Stimulated activated CD8-positive, alpha-beta memory T cell treated with anti-CD3 and anti-CD28 coated beads, Interleukin-15, amount 100 ng/mL, for 24 hours (primary cell): ENCODE measurements at places on chromosomes 2 and 18.

DNA sequence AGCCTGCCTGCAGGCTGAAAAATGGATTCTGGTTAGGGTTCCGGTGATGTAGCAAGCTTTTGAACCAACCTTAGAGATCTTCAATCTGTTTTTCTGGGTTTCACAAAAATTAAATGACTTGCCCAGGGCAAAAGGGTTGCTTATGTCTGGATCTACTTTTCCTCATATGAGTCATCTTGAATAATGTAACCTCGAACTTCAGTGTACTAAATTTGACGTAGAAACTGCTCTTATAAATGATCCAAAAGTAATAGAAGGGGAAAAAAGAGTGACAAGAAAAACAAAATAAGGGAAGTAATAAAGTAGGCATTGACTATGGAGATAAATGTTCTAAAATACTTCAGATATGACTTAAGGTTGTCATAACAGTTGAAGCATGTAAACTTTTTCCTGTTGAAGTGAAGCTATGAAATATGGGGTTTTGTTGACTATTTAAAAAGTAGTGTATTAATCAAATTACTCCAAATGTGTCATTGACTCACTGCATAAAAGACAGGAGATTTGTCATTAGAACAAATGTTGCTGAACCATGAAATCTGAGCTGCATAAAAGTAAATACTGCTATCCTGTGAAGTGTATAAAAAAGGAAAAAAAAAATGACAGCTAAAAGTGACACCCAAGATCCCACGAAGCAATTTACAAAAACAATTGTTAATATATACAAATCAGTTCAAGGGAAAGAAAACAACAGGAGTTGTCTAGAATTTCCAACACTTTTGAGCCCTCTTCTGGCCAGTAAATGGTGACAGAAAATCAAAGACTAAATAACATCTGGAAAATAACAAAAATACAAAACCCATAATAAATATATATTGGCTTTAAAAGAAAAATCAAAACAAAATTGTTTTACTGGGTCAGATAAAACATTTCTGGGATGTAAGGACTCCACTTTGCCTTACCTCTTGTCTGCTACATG is 103.6 kb upstream of the SERPINE2 start:
- DNase-seq = no peak

DNA sequence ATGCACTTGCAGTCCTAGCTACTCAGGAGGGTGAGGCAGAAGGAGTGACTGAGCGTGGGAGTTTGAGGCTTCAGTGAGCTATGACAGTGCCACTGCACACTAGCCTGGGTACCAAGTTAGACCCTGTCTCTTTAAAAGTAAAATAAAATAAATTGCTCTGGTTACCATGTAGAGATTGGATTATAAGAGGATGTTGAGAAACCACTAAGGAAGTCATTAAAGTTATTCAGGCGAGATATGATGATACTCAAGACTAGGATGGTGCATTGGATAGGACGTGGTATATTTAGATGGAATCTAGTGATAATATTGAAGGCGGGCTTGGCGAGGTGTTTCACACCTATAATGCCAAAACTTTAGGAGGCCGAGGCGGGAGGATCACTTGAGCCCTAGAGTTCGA is 50.6 kb downstream of the BMPR2 start:
- DNase-seq = no peak

DNA sequence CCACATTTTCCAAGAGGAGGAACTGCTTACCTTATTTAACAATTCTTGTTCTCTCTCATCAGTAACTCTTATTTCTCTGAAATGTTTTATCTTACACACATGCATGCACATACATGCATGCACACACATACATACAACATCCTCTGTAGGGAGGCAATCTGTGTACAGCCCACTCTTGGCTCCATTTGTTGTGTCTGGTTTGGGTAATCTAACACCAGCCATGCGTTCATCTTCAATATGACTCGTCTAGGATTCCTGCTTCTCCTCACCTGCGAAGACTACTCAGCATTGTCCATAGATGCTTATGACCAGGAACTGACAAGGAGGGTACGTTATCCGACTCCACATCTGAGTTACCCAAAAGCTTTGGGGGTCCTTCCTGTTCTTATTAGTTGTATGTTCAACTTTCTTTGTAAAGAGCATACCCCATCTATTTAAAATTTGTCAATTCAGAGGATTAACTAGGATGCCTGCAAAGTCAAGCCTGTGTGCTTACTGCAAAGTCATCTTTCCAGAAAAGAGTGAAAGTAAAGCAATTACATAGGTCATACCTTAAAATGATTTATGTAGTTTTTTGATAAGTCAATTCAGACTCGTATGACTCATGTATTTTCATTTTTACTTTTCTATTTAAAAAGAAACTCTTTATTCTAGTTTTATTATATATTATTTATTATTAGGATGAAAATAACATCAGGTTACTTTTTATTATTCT is 18.2 kb downstream of the LYPD6B start:
- no peak for DNase-seq

DNA sequence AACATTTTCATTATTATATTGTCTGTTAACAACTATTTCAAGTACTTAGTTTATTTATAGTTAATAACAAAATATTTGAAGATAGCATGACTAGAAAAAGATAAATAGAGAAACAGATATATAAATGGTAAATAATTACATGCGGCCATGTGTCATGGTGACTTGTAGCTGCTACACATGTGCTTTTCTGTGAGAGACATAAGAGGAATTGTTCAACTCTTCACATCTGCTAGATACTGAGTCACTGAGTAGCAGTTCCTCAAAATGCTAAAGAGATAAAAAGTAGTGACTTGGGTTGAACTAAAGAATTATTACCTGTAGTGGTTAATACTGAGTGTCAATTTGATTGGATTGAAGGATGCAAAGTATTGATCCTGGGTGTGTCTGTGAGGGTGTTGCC is 37.5 kb upstream of the SCN9A start:
- DNase-seq = no peak

DNA sequence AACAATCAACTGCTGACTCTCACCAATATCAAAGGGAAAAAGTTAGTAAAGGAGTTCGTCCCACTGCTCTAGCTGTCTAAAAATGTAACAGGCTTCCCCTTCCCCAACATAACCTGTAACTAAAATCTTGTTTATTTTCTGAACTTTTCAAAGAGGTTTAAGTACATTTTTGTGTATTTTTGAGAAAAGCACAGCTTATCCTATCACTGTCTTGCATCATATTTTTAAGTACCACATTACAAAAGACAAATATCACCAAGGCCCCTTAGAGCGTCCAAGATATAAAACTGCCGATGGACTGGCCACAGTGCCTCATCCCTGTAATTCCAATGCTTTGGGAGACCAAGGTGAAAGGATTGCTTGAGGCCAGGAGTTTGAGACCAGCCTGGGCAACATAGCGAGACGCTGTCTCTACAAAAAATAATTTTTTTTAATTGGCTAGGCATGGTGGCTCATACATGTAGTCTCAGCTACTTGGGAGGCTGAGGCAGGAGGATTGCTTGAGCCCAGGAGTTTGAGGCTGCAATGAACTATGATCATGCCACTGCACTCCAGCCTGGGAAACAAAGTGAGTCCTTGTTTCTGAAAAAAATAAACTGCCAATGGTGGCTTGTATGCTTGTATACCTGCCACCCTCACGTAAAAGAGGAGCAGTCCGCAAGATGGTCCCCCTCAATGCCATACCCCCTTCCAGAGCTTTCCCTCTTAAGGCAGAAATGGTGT is 21.2 kb upstream of the LAPTM4A start:
- no peak for DNase-seq

- DNase-seq = no peak
Measured at GRCh38 chr2:236786751-236787150, 217.1 kb downstream of the ACKR3 start.

- no peak for DNase-seq
Measured at GRCh38 chr18:5057386-5058348, 139.4 kb downstream of the AKAIN1 start.

DNA sequence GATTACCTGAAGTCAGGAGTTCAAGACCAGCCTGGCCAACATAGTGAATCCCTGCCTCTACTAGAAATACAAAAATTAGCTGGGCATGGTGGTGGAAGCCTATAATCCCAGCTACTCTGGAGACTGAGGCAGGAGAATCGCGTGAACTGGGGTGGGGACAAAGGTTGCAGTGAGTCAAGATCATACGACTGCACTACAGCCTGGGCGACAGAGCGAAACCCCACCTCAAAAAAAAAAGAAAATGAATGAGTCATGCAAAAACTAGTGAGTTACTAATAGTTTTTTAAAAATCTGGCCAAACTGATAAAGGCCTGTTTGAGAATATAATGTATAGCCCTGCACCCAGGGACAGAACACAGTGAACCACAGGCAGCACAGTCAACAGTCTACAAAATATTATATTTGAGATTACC is 17.5 kb downstream of the AFG3L2 start:
- no peak for DNase-seq

DNA sequence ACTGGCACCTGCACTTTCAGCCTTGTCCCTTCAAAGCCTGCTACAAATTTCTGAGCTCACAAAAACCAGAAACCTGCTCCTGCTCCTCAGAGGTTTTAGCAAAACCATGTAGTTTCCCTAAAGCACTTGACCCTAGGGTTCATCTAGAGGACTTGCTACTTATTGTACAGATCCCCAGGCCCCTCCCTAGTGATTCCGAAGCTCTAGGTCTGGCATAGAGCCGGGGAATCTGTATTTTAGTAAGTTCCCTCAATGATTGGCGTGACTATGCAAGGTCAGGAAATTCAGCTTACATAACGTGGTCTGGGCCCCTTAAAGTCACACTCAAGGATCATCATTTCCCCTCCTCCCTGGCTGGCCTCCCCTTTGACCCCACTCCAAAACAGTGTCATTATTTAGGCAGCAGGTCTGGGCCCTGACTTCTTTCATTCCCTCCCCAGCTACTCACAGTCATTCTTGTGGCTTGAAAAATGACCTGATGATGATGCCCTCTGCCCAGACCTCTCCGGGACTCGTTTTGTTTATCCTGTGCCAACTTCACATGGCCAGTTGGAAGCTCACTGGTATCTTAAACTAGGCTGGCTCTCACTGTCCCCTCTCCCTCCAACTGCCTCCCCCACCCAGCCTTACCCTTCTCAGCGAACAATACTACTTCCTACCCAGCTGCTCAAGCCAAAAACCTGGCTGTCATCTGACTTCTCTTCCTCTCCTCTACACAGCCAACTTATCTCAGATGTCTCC is 36.0 kb downstream of the WDFY1 start:
- DNase-seq = no peak

DNA sequence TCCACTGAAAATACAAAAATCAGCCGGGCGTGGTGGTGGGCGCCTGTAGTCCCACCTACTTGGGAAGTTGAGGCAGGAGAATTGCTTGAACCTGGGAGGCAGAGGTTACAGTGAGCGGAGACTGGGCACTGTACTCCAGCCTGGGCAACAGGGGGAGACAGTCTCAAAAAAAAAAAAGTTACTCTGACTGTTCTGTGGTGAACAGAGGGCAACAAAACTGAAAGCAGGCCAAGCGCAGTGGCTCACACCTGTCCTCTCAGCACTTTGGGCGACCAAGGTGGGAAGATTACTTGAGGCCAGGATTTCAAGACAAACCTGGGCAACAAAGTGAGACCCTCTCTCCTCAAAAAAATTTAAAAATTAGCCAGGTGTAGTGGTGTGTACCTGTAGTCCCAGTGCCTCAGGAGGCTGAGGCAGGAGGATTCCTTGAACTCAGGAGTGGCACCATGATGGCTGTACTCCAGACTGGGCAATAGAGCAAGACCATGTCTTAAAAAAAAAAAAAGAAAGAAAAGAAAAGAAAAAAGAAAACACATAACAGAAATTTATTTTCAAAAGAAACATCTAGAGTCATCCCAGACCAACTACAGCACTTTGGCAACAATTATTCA is 13.6 kb upstream of the RTN4 start:
- DNase-seq = no peak

DNA sequence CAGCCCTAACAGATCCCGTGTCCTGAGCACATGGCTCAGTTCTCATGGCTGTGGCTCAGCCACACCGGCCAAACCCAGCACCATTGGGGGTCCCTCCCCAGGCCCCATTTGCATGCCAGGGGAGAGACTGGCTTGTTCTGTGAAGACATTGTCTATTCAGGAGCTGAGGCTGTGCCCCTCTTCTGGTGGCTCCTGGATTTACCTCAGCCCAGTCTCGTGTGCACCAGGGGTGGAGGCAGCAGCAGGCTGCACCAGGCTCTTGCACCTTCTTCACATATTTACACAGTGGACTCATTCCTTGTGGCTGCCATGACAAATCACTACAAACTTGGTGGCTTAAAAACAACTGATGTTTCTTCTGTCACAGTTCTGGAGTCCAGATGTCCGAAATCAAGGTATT is 92.4 kb upstream of the ITGA6 start:
- no peak for DNase-seq

DNA sequence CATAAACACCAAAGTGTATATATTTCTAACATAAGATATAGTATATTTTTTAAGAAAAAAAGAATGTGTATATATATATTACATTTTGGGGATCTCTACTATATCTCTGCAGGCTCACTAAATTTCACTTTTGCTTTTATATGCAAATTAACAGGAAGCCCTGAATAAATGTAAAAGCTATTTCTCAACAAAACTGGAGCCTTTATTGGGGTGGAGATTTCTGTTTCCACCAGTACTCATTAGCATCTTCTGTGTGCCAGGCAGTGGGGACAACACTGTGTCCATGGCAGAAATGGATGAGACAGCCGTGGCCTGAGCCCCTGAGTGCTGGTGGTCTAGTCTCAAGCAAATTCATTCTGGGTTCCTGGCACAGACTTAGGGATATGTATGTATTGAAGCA is 41.3 kb downstream of the C18orf63 start:
- DNase-seq = no peak

GRCh38 chr2:55090702-55091101 is 40.5 kb upstream of the RTN4 start:
- DNase-seq = no peak

DNA sequence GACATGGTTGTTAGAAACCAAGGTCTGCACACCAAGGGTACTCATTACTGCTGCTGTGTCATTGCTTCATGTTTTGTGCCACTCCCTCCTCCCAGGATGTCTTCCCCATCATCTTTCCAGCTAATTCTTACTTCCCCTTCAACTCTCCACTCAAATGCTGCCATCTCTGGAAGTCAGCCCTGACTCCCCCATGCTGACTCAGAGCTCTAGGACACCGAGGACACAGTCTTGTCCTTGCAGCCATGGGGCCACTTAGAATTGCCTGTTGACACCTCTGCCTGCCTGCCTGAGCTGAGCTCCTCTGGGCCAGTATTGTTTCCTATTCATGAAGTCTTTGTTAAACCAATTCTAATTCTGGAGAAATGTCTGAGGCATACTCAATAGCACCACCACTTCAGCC is 100.2 kb downstream of the GYPC start:
- DNase-seq = no peak

DNA sequence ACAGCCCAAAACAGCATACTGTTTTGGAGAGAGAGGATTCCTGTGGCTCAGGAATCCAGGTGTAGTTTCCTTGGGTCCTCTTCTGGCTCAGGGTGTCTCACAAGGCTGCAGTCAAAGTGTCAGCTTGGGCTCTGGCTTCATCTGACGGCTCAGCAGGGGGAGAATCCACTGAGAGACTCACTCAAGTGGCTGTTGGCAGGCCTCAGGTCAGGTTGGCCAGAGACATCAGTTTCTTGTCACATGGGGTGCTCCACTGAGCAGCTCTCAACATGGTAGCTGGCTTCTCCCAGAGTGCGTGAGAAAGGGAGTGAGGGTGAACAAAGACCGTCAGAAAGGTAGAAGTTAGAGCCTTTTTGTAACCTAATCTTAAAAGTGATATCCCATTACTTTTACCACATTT is 168.4 kb downstream of the SOCS6 start:
- DNase-seq = no peak
